Stimulated activated CD4-positive, alpha-beta T cell treated with anti-CD3 and anti-CD28 coated beads, Interleukin-2, amount 100 ng/mL, for 4 hours (primary cell): ENCODE measurements at places on chromosomes 3 and 15.

GRCh38 chr3:54866251-54866650 lies 61.6 kb downstream of the LRTM1 start:
- no peak for DNase-seq

DNA sequence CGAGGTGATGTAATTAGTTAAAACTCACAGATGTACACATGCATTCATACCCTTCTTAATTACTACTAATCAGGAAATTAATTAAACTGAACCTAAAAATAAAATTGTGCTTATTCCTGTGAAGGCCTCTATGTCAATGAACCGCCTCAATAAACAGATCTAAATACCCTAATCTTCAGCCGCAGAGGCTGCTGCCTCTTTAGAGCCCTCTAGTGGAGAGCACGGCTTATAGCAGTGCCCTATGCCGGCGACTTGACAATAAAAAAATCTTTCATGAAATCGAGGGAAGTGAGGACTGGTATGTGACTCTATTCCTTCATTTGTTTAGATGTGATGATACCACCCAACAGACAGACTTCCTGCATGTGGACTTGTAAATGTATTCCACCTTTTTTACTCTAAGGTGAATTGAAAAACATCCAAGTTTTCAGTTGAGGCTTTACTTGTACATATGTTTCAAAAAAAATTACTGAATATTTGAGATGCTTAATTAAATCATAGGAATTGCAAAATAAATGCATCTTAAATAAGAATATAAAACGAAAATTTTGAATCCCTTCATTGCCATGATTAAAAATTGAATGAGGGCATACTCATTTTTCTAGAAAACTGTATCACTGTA lies 8.3 kb upstream of the EPHA3 start:
- DNase-seq, result no peak

DNA sequence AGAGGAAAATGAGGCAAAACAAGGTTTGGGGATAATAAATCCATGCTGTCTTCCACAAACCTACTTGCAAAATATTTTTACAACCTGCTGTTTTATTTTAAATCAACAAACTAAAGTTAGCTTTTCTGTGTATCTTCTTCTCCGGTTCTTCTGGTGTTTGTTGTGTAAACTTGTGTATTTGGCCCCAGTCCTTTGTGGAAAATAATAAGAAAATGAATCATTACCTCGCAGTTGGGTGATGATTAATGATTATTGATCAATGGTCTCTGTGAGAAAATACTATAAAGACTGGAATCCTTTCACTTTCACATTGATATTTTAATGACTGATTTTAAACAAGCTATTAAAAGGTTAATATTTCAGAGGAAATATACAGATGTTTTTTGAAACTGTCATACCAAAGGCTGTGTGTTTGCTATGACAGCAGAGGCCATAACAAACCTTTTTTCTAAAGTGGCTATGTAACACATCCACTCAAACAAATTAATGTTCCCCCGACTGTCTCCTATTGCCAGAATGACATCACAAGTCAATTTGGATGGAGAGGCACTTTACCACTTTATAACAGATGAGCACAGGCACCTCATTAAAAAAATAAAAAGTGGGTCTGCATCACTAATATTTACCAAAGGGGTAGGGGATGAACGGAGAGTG lies 152.5 kb downstream of the MEX3B start:
- DNase-seq, result no peak

DNA sequence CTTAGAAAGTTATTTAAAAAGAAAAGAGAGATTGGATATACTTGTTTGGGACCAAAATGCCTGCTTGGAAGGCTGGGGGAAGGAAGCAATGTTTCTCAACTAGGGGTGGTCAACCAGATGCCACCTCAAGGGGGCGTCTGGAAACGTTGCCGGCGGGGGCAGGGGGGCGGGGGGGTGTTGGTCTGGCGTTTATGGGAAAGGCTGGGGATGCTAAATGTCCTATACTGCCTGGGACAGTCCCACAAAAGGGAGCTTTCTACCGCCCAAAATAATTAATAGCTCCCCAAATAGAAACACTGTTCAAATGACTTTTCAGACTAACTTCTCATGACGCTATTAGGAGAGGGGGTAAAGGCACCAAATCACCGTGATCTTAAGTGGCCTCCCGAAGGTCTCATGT lies 2.2 kb downstream of the POLG start:
- no peak for DNase-seq

GRCh38 chr15:90360746-90361145 lies 8.7 kb downstream of the ZNF774 start:
- no peak for DNase-seq

DNA sequence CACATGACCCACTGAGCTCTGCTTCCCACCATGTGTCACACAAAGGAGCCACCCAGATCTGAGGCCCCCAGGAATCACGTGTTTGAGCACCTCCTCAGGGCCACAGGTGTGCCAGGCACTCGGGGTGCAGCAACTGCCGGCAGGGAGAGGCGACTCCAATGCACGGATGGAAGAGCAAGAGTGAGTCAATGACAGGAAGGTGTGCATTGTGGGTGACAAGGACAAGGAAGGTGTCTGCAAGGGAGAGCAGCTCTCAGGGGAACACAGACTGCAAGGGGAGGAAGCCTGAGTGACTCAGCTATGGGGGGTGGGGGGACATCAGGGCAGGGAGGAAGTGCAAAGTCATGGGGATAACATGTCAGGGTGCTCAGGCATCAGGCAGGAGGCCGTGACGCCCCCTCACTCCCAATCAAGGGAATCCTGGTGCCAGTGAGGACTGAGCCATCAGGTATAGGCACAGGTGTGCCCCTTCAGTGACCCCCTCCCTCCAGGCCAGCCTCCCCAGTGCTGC lies 67.4 kb downstream of the NUP210 start:
- peak; percentile 25 for DNase-seq

- no peak for DNase-seq
Observed at GRCh38 chr3:102181175-102181920, 253.5 kb upstream of the ZPLD1 start.

- peak; percentile 33 for DNase-seq
Observed at GRCh38 chr15:42704492-42704926, 32.4 kb downstream of the CDAN1 start.

- DNase-seq, result no peak
Observed at GRCh38 chr3:47251689-47252088, 30.9 kb downstream of the KIF9 start.

DNA sequence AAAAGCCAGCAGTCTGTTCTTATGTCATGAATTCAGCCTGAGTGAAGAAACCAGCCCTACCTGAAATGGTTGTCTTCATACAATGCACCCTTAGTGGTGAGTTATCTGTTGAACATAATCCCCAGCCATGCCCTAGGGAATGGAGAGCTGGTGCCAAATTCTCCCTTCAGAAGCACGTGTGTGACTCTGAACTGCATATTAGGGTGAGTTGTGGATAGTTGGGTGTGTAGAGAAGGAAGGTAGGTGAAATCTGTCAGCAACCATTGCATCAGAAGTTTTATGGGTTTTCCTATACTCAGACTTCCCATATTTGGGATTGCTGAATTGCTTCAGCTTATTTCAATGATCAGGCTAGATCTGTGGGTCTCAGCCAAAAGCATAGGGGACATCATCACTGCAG lies 46.5 kb upstream of the TP63 start:
- no peak for DNase-seq

DNA sequence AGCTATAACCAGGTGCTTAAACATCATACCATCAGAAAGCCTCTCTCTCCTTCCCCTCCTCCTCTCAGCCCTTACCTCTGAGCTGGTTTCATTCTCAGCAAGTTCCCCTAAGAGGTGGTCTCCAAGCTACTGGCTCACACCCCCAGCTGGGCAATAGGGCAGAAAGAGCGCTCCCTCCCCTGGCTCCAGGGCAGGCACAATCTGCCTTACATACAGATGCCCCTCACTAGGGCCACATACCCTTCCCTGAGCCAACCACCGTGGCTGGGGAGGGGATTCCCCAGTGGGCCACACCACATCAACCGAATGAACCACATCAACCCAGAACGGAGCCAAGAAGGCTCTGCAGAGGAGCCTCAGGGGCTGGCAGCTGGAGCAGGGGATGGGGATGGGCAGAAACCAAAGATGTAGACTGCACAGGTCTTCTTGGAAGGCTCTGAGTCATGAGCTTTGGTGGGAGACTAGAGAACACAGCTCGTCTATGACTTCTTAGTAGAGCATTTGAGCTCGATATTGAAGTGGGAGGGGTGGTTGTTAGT lies 4.6 kb upstream of the FBLN2 start:
- DNase-seq, result peak; percentile 22

DNA sequence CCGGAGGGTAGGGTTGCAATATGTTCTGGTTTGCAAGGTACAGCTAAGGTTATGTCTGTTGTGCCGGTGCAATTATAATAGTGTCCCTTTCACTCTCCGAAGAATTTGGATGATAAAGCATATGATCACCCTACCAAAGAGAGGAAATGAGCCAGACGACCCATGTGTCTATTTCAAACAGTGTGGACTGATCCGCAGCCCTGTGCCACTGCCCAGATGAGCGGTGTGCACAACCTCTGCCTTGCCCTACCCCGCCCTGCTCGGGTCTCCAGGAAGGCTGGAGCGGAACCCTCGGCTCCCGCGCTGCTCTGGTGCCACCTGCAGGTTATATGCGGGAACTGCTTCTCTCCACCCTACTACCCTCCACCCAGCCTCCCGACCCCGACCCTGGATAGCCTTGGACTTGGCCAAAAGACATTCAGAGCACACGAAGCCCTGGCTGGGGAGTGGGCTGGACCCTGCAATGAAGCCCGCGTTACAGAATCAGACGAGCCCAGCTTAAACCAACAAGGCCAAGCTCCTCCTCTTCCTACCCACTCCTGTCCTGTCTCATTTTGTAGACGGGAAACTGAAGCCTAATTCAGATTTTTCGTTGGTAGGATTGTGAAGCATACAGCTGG lies 68.4 kb upstream of the CHRNB4 start:
- peak; percentile 46 for DNase-seq

- DNase-seq, result no peak
Observed at GRCh38 chr3:41682996-41683395, 278.9 kb downstream of the ULK4 start.

DNA sequence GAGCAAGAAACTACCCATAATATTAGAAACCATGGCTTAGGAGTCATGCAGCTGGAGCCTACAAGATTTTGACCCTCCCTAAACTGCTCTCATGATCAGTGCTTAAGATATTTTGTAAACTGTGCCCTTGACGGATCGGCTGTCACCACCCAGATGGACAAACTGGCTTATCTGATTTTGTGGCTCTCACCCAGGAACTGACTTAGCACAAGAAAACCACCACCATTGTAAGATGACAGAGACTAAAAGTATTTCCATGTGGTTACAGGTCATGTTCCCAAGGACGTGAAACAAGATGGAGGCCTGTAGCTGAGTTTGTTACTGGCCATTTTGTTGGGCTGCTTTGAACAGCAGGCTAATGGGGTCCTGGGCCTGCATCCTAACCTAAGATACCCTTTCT lies 940.9 kb downstream of the OTOL1 start:
- no peak for DNase-seq

GRCh38 chr3:134918441-134918840 lies 123.4 kb downstream of the EPHB1 start:
- no peak for DNase-seq

DNA sequence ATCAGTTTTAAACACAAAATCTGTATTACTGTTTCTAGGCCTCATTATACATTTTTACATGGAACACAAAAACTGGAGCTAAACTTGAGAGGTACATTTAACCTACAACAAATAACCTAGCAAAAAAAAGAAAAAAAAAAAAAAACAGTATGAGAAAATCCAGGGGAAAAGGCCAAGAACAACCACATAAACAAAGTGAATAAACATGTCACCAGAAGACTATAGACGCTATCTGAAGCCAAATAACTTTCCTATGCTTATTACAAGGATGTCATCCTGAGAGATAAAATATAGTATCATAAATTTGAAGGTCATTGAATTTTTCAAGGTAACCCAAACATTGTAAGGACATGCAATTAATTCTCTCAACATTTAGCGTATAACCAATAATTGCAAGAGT lies 911.6 kb downstream of the ROBO1 start:
- no peak for DNase-seq

GRCh38 chr15:50248994-50249582 lies 16.4 kb downstream of the HDC start:
- DNase-seq, result no peak

DNA sequence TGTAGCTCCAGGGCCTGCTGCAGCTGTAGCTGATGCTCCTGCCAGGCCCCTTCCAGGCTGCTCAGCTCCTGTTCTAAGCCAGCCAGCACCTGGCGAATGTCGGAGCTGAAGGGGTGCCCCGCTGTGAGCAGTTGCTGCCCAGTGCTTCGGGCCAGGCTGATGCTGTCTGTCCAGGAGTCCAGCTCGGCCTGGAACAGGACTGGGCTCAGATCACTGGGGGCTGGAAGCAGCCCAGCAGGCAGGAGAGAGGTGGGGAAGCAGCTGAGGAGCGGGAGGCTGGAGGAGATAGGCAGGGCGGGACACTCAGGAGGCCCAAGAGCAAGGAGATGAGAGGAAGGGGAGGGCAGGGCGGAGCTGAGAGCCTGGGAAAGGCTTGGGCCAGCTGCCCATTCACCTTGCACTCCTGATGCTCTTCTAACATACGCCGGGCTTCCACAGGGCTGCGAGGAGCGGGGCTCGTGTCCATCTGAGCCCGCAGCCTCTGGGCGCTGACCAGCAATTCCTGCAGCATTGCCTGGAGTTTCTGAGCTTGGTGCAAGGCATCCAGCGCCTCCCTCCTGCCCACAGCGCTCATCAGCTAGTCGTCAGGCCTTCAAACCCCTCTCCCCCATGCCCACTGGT lies 23.2 kb downstream of the PLA2G4B start:
- no peak for DNase-seq

DNA sequence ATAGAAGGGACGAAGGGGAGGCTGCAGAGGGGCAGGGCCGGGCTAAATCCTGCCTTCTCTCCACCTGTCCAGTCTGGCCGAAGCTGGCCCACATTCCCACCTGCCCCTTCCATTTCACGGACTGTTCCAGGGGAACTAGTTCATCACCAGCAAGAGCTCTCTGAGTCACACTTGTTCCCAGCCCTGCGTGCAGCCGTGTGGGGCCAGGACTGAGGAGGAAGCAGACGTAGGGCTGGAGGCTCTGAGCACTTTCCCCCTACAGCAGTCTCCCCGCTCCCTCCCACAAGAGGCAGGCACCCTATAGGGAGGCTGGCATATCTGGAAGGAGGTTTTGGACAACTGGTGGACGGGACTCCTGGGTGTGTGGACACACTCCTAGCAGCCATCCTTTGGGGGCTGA lies 3.0 kb downstream of the ITIH4 start:
- DNase-seq, result no peak

GRCh38 chr3:177220136-177220974 lies 23.1 kb upstream of the TBL1XR1 start:
- DNase-seq, result peak; percentile 13

GRCh38 chr3:108099244-108099643 lies 8.4 kb upstream of the CD47 start:
- DNase-seq, result no peak

- no peak for DNase-seq
Observed at GRCh38 chr15:50304836-50305235, 39.3 kb upstream of the HDC start.

GRCh38 chr15:71250936-71251583 lies 135.8 kb downstream of the THSD4 start:
- DNase-seq, result no peak

GRCh38 chr3:13470894-13471574 lies 9.1 kb upstream of the HDAC11 start:
- no peak for DNase-seq

- no peak for DNase-seq
Observed at GRCh38 chr3:299590-300301, 103.2 kb downstream of the CHL1 start.

GRCh38 chr3:193040836-193041672 lies 123.4 kb upstream of the MB21D2 start:
- DNase-seq, result no peak
